ENCODE measurements at places on chromosomes 4 and X. TPM values are rescaled to one million over a fixed set of nuclear protein-coding genes. Genes with fewer than 3 reads are reported as not detected.

Gene ZIC3
- total RNA-seq, result not detected

Gene RHOXF2B
- not detected for total RNA-seq

DNA sequence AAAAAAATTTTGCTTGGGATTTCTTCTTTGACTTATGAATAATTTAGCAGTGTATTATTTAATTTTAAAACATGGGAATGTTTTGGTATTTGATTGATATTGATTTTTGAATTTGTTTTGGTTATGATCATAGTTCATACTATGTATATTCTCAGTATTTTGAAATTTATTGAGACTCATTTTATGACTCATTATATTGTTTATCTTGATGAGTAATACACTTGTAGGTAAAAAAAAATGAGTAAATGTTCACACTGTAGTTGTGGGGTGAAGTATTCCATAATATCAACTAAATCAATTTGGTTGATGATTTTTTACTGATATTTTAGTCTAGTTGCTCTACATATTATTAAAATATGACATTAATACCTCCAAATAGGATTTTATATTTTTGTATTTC lies 1142.2 kb downstream of the ADGRL3 start:
- no peak for DNase-seq

DNA sequence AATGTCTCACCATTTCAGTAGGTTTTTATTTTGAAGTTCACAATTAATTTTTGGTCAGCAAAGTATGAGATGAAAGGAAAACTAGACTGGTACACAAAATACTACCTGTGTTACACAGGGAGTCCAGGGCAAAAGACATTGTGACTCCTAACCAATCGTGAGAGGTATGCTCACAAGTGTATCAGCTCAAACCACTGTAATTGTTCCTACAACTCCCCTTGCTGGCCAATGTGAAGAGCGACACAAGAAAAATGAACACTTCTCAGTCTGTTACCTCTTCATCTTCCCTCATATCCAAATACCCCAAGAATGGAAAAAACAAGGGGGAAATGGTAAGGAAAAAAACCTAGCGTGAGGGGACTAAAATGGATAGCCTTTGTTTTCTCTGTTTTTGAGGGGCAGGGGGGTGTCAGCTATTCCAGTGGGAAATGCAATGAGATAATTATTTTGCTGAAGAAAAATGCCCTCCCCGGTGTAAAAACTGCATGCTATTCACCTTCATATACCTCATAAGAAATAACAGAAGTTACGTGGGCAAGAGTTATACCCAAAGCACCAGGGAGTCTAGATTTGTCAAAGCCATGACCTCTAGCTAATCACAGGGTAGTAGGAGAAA lies 30.6 kb upstream of the NSUN7 start:
- DNase-seq, result no peak

- no peak for DNase-seq
Measured at GRCh38 chr4:5782829-5783476, 72.0 kb downstream of the EVC start.

DNA sequence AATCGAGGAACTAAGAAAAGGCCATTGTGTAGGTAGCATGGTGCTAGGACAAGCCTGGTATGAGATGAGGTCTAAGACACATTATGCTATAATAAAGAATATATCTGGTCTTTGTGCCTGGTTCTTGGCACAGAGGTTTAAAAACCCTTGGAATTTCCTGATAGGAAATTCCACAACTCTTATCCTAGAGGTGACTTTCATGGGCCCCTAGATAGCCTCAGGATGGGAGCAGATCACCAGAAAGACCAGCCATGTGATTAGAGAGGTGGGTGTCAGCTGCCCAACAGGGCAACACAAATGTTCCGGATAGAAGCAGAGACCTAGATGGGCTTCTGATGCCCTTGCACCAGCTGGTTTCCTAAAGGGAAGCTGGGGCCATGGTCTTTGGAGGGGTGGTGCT lies 107.2 kb downstream of the SCD5 start:
- no peak for DNase-seq

- DNase-seq, result no peak
Measured at GRCh38 chr4:128635955-128636560, 173.4 kb upstream of the JADE1 start.

- DNase-seq, result no peak
Measured at GRCh38 chr4:4694296-4694772, 152.5 kb upstream of the STX18 start.

DNA sequence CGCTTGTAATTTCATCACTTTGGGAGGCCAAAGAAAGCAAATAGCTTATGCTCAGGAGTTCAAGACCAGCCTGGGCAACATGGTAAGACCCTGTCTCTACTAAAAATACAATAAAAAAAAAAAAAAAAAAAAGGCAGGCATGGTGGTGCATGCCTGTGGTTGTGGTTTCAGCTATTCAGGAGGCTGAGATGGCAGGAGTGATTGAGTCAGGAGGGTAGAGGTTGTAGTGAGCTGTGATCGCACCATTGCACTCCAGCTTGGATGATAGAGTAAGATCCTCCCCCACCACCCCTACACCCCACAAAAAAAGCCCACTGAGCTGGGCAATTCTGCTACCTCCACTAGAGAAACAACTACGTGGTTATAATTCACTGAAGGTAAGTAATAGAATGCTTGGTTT lies 118.8 kb upstream of the PCDH18 start:
- no peak for DNase-seq

GRCh38 chr4:41949531-41949930 lies 14.3 kb downstream of the TMEM33 start:
- no peak for DNase-seq

DNA sequence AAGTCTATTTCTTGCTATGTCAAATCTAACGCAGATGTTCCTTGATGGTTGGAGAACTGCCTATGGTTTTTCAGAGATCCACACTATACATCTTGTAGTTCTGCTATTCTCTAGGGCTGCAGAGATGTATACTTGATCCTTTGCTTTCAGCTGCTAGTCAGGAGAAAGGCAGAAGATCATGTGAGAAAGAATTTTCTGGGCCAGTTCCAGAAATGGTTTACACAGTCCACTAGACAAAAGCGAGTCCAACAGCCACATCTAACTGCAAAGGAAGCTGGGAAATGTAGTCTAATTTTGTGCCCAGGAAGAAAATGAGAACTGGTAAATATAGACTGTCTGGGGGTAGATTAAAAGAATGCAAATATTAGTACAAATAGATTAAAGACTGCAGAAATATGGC lies 394.3 kb upstream of the SLIT2 start:
- DNase-seq, result no peak

Gene SLITRK4
- not detected for total RNA-seq

DNA sequence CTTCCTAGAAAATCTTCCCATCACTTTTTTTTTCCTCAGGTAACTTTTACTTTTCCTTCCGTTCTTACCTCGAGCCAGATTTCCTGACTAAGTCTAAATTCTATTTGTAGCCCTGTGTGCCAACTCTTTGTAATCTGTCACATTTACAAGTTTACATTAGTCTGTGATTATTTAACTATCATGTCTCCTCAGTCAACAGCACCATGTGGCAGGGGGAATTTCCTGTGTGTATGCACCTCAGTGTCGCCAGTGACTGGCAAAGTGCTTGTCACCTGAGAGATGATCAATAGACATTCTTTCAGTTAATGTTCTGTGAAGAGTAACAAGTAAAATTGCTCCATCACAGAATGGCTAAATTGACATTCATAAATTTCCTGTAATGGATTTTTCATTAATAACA lies 468.5 kb downstream of the PDGFC start:
- DNase-seq, result no peak

DNA sequence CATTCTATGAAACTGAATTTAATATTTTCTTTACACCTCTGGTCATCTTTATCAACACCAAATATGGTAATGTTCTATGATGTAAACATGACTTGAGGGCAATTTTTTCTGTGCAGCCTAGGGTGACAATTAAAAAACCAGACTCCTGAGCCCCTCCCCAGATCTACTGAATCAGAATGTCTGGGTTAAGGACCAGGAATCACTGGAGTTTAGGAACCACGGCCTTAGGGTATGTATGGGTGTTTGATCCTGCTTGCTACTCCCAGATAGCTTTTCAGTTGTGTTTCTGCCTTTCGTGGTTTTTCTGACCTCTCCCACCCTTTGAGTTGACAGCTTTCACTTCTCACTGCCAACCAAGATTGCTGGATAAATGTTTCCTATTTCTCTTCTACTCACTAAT lies 332.2 kb downstream of the DHX15 start:
- no peak for DNase-seq

DNA sequence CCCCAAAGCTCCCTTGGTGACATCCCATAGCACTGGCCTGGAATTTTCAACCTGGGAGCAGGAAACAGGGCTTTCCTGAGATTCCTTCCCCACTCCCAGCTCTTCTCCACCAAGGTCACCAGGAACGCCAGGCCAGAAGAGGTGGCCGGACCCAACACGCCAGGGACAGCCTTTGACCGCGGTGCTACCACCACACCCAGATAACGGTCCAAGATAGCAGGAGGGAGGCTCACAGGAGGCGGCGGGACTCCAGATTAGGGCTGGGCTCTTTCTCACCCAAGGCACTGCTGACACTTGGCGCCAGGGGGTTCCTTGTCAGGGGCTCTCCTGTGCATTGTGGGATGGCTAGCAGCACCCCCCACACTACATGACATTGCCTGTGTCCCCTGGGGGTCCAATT lies 22.9 kb downstream of the ZFYVE28 start:
- no peak for DNase-seq

DNA sequence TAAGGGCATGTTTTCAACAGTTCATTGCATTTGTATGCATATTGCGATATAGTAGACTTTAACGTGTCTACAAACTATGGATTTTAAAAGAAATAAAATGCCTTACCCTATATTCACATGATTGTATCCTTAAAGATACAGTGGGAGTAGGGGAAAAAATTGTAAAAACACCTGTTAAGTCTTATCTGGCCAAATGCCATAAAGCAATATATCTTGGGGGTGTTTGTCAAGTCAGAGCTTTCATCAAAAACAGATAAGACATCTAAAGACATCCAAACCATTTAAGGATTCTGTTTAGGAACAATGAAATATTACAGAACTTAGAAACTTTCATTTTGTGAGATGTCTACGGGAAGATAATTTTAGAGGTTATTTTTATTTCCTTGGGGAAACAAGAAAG lies 152.3 kb downstream of the AASDH start:
- no peak for DNase-seq

- DNase-seq, result peak; percentile 20
Measured at GRCh38 chrX:9339603-9340491, 125.0 kb upstream of the TBL1X start.

- no peak for DNase-seq
Measured at GRCh38 chr4:166274136-166274761, 401.2 kb downstream of the TLL1 start.

Gene RS1
- not detected for total RNA-seq

GRCh38 chr4:15012017-15012788 lies 9.9 kb downstream of the CPEB2 start:
- DNase-seq, result no peak

DNA sequence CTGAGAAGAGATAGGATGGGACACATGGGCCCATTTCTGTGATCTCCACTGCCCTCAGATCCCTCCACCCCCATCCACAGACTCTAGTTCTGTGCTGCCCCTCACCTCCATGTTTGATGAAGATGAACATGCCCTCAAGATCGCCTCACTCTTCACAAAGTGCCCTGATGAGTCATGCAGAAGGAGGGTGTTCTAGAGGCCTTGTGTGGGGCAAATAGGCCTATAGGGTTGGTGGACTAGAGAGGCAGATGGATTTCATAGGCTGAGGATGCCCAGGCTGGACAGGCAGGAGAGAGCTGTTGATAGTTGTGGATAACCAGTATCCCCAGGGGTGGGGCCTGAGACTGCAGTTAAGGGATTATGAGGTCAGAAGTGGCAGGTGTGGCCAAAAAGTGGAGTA lies at the start of gene CXorf65:
CXorf65 (minus strand) TSS at position 314 of the 400 bp plus-strand sequence; CDS start at position 130, 184 bp downstream.
- no peak for DNase-seq

DNA sequence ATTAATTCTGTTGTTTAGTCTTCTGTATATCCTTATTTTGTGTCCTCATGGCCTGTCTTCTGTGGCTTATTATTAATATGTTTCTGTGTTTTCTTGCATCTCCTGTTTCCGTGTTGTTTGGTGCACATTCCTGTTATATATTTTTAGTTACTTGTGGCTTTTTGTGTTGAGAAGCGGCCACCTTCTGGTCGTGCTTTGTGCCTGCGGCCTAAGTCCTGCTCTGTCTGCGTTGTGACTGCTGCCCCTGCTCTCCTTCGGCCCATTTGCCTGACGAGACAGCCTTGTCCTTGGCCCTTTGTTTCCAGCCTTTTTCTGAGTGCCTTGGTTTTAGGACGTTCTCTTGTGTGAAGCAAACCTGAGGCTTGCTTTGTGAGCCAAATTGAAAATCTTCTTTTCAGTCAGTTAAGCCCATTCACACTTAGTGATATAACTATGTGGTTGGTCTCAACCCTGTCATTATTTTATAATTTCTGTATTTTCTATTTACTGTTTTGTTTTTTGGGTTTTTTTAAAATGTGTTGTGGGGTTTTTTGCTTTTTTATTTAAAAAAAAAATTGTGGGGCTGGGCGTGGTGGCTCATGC lies 43.8 kb downstream of the TNIP2 start:
- DNase-seq, result no peak

DNA sequence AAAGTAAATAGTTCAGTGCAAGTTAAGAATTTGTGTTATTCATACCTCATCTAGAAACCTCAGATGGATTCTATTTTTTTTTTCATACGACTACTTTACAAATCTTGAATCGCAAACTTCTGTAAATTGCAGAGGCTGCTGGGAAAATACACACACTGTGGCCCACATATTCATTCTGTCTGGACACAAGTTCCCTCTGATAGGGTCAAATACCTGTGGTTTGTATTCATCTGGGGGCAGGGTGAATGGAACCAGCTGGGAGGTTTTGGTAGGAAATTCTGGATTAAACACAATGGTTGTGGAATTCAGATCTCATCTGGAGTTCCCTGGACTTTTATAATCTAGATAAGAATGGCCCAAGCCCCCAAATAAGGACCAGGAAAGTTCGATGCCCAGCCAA lies 56.2 kb downstream of the SPATA18 start:
- no peak for DNase-seq

GRCh38 chrX:68462197-68462596 lies 28.9 kb upstream of the OPHN1 start:
- DNase-seq, result no peak

- no peak for DNase-seq
Measured at GRCh38 chrX:149467920-149468319, 37.2 kb downstream of the IDS start.

- DNase-seq, result no peak
Measured at GRCh38 chr4:109649872-109650271, 53.4 kb downstream of the CASP6 start.

GRCh38 chrX:2934715-2935710 lies 5.9 kb upstream of the ARSD start:
- DNase-seq, result no peak

GRCh38 chrX:69179380-69179911 lies 14.2 kb upstream of the PJA1 start:
- no peak for DNase-seq

Data from T-cell (primary cell).